Hematopoietic multipotent progenitor cell treated with erythropoietin and hydrocortisone succinate and interleukin-3 and kit ligand, for 17 days (in vitro differentiated cells): ENCODE measurements at places on chromosomes 2 and 18.

GRCh38 chr2:114127372-114127771 is 237.5 kb downstream of the ACTR3 start:
- no peak for DNase-seq

GRCh38 chr2:147500819-147501395 is 343.9 kb upstream of the ACVR2A start:
- no peak for DNase-seq

GRCh38 chr2:86078774-86079545 is 26.7 kb downstream of the POLR1A start:
- DNase-seq = peak; percentile 23

DNA sequence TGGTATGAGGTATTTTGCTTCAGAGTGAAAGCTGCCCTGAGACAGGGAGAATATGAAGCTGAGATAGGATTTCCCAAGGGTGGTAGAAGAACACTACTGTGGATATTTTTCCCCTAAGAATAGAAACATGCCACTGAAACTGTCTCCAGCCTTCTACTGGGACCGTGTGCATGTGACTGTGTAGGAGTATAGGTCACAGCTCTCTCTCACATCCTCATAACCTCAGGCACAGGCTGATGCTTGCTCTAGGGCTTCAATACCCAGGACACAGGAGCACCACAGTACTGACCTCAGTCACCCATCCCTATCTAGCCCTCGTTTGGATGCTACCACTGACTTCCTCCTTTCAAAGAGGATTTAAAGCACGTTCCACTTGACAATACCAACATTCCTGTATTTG is 67.2 kb downstream of the REV1 start:
- DNase-seq = no peak
